ENCODE measurements at places on chromosomes 1 and 21.

- DNase-seq: no peak
Measured at GRCh38 chr1:117577191-117577885, 28.5 kb upstream of the TENT5C start.

DNA sequence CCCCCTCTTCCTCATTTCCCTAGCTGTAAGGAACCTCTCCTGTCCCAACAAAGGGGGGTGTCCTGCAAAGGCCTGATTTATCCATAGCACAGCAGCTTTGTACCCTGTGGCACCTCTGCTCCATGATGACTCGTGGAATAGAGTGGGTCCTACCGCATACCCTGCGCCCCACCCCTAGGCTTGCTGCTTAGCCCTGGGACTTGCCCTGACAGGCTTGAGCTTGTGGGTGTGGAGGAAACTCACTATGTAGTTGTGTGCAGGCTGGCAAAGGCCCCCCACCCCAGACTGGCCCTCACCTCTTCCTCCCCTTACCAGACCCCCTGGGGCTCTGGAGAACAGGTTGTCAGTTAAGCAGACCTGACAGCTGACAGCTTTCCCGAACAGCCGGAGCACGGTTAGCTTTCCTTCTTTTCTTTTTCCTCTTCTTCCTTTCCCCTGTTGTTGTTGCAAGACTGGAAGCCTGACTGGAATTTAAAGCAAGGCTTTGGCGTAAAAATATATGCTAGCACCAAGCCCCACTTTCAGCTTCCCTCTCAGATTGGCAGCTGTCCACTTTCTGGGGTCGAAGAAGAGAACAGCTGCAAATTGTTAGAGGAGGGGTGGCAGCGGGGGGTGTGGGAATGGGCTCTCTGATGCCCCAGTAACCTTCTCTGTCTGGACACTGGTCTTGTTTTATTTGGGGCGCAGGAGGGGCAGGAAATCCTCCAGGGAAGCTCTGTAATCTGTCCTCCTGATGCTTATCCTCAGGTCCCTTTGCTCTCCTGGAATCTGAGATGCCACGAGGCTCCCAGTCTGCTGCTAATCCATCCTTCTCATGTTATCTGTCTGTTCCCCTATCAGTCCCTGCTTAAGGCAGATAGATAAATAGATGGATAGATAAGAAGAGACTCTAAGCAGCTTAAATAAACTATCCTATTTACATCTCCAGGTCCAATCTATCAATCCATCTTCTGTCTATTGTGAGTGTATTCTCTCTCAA is 134.6 kb downstream of the BRINP2 start:
- no peak for DNase-seq

DNA sequence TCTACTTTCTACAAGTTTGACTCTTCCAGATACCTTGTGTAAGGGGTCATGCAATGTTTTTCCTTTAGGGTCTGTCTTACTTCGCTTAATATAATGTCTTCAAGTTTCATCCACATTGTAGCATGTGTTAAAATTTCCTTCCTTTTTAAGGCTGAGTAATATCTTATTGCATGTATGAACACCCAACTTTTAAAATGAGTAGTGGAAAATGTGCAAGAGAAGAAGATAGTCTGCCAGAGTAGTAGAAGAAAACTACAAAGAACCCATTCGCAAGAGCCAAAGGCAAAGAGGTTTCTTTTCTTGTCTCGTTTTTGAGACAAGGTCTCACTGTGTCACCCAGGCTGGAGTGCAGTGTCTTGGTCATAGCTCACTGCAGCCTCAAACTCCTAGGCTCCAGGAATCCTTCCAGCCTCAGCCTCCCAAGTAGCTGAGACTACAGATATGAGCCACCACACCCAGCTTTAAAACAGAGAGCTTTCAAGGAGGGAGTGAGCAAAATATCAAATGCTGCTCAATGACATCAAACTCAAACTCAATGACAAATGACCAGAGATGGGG is 9.4 kb downstream of the IL23R start:
- DNase-seq: no peak

DNA sequence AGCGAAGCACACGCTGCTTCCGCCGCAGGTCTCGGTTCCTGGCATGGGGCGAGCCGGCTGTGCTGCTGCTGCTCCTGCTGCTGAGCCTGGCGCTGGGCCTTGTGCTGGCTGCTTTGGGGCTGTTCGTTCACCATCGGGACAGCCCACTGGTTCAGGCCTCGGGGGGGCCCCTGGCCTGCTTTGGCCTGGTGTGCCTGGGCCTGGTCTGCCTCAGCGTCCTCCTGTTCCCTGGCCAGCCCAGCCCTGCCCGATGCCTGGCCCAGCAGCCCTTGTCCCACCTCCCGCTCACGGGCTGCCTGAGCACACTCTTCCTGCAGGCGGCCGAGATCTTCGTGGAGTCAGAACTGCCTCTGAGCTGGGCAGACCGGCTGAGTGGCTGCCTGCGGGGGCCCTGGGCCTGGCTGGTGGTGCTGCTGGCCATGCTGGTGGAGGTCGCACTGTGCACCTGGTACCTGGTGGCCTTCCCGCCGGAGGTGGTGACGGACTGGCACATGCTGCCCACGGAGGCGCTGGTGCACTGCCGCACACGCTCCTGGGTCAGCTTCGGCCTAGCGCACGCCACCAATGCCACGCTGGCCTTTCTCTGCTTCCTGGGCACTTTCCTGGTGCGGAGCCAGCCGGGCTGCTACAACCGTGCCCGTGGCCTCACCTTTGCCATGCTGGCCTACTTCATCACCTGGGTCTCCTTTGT is 2.6 kb downstream of the TAS1R3 start:
- DNase-seq: no peak

GRCh38 chr1:59779949-59780348 is 34.8 kb upstream of the HOOK1 start:
- DNase-seq: no peak

GRCh38 chr21:29712818-29713217 is 227.0 kb downstream of the GRIK1 start:
- DNase-seq: no peak

DNA sequence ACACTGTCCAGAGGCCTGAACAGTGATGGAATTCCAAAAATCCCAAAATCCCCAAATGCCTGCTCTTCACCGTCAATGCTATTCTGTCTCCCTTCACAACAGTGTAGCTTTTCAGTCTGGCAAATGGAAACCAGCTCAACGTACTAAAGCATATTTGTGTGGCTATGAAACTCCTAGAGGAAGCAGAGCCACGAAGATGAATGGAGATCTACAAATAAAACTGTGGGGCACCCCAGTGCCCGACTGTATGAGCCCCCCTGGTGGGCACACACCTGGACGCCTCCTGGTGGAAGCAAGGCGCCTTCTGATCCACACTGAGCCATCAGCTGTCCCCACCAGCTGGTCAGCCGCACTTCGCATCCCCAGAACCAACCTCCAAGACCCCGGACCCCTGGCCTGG is 129.1 kb upstream of the SOD1 start:
- DNase-seq: no peak

DNA sequence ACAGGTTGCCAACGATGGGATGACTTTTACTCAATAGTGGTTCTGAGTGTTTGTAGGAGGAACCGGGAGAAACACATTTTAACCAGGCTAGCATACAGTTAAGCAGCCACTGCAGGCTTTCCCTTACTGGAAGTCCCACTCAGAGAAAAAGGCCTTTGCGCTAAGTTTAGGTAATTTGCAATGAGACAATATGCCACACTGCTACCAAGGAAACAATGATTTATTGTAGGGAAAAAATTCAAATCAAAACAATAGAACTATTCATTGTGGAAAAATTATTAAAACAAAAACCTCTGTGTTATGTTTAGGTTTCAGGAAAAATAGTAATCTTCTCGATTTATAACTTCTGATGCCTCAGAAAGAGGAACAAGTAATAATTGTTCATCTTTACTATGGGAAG is 51.4 kb upstream of the CR2 start:
- no peak for DNase-seq

- no peak for DNase-seq
Measured at GRCh38 chr21:34933609-34934335, 115.3 kb downstream of the RUNX1 start.

- DNase-seq: no peak
Measured at GRCh38 chr1:60063561-60063960, 10.0 kb downstream of the C1orf87 start.

DNA sequence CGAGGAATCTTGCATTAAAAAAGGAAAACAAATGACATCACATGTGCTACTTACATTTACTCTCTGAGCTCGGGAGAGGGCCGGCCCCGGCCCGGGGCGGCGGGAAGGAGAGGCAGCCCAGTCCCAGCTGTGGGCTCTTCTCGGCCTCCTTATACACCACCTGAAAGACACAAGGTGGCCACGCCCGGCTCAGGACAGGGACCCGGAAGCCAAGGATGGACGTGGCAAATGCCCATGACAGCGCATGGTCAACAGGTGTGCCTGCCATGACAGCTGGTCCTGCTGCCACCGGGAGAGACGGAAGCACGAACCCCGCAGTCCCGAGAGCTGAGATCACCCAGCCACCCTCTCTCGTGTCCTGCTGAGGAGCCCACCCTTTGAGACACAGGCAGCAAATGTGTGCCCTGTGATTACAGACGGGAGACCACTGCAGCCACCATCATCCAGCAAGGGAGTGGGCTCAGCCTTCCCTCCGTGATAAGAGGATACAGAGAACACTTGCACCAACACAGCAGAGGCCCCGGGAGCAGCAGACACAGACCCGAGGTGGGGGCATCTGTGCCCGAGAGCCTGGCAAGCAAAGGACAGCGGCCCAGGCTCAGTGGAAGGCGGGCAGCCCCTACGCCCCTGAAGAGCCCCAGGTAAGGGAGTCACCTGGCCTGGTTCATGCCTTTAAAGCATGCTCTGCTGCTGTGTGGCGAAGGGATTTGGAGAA is 8.7 kb downstream of the TPRG1L start:
- no peak for DNase-seq

- DNase-seq: no peak
Measured at GRCh38 chr1:226485192-226485591, 63.4 kb upstream of the STUM start.

- no peak for DNase-seq
Measured at GRCh38 chr1:172679000-172679772, 20.3 kb downstream of the FASLG start.

DNA sequence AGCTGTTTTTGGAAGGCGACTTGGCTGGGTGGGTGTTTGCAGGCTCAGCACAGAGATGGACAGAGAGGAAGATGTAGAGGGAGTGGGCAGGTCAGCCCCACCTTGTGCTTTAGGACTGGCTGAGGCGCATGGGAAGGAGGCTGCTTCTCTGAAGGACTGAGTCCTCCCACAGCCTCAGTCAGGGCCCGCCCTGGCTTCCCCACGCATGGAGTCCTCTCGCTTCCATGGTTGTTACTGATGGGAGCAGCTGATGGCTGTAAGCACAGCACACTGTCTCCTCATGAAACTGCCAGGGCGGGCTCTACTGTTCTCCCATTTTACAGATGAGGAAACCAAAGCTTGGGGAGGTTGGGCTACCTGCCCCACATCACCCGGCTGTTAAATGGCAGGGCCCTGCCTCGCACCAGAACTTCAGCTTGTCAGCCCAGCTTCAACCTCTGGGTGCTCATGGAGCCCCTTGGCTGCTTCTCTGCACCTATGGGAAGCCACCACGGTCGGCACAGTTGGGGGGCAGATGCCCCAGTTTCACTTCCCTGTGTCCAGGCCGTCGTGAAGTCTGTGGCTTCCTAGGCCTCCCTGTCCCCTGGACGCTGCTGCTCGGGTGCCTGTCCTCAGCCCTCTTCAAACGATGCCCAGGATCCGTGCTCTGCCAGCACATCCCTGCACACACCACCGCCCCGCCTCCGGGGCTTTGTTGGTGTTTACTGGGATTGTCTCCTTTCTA is 2.4 kb downstream of the TMEM201 start:
- no peak for DNase-seq

- DNase-seq: no peak
Measured at GRCh38 chr1:224502459-224503160, 68.0 kb upstream of the WDR26 start.

DNA sequence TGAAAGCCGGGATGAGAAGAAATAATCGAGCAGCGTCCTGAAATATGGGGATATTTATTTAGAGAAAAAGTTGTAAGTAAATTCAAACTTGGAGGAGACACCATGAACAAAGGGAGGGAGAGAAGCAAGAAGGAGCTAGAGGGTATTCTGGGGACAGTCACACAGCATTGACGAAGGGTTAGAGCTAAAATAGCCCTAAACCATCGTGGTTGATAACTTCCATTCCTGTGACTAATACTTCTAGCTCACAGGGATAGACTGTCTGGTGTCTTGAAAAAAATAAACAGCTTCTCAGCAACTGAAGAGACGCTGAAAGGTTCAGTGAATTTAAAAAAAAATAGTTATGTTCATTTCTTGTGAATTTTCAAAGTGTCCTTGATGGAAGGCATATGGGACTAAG is 86.7 kb downstream of the LRRC53 start:
- no peak for DNase-seq

GRCh38 chr1:58755468-58755872 is 28.4 kb downstream of the JUN start:
- no peak for DNase-seq

GRCh38 chr1:222060210-222060916 is 318.5 kb upstream of the DUSP10 start:
- DNase-seq: no peak

Measured in activated CD8-positive, alpha-beta memory T cell treated with anti-CD3 and anti-CD28 coated beads for 1 hour (primary cell).